ENCODE measurements at places on chromosomes 4 and X. TPM values are rescaled to one million over a fixed set of nuclear protein-coding genes. Genes with fewer than 3 reads are reported as not detected.

DNA sequence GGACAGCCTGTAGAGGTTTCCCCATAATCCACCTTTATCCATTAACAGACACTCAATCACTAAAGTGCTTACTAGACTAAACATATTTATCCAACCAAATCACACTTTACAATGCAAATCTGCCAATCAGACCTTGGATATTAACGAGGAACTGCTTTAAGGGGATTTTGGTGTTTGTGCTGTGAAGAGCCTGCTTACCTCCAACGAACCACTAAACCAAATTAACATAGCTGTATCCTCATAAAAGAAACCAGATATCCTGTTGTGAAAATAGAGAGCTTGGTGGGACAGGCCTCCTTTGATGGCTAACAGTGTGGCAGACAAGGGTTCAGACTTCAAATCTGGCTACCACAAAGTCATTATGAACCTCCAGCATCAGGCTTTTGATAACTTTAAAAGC, 252.6 kb upstream of the HAND2 start:
- no peaks in the 10 kb centered on the region for H3K27me3 ChIP-seq
- H3K4me1 ChIP-seq = no peaks in the 10 kb centered on the region
- no peak overlapping the region for H3K27ac ChIP-seq
- H3K36me3 ChIP-seq = no peaks in the 10 kb centered on the region

DNA sequence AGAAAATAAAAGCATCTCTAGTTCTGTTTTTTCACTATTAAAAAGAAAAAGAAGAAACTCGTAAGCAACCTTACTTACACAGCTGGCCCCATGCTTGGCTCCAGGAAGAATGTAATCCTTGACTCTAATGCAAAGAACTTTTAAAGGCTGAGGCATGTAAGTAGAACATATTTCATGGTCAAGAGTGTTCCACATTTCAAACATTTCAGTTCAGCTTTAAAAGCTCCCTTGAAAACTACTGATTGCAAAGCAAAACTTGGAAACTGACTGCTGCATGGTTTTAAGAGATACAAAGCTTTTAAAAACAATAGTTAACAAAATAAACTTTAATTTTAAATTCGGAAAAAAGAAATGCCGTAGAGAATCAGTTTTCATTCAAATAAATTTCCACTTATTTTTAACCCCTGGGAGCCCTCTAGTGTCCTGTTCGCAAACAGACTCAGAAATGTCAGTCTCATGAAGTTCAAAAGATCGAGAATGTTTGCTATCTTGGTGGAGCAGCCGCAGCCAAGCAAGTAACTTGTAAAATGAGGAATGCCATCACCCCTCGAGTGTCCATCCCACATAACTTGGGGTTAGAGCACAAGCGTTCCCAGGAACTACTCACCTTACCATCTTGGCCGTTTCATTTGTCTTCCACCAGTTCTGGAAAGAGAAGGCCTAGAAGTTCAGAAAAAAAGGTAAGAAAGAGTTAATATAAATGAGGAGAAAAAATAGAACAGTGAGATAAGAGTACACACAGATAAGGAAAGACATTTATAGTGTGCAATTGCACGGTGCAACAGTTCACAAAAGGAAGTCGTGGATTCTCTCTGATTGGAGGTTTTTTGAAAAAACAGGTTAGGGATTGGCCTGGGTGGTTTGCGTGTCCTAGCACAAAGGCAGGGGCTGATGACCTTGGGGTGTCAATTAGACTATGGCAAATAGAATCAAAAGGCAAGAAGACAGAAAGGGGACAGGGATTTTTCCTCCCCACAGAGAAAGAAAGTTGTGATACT, at the start of gene GASK1B:
Gene GASK1B (minus strand): TSS at position 765 of the 998 bp plus-strand sequence. CDS start 1,650 bp downstream, outside the sequence.
- H3K4me3 ChIP-seq = no peak within 1 kb of the TSS
- peak; percentile 30 for DNase-seq
- peaks cover 6% of the 10 kb centered on the region for H3K4me1 ChIP-seq
- no peaks in the 10 kb centered on the region for H3K36me3 ChIP-seq

The EGF gene
- not detected for total RNA-seq

The PPEF1 gene
- total RNA-seq = 0.26 TPM

DNA sequence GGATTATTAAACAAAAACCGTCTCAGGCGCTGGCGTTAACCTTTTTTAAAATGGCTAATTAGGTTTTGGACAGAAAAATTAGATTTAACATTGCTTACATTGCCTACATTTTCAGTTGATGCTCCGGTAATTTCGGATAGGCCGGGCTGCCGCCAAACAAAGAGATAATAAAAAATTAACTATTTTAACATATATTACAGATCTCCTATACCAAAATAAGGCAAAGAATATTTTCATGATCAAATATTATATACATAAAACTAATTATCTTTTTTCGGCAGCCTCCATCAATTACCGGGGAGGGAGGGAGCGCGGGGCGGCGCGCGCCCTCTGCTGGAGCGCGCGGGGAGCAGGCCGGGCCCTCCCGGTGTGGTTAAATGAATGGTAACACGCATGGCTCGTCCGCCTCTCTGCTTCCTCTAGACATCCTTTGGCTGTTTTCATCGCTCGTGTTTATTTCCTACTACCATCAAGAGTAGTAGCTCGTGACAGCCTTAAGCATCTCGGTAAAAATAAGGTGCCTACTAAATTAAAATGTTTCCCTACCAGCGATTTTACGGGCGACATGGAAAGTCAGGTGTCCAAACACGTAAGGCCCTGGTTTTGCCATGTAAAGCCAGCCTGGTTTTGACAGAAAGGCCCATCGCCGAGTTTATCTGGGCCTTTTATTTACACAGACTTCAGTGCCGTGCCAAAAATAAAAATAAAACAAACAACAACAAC, 52.4 kb upstream of the TMEM33 start:
- peak; percentile 75 for DNase-seq
- H3K36me3 ChIP-seq = no peaks in the 10 kb centered on the region

DNA sequence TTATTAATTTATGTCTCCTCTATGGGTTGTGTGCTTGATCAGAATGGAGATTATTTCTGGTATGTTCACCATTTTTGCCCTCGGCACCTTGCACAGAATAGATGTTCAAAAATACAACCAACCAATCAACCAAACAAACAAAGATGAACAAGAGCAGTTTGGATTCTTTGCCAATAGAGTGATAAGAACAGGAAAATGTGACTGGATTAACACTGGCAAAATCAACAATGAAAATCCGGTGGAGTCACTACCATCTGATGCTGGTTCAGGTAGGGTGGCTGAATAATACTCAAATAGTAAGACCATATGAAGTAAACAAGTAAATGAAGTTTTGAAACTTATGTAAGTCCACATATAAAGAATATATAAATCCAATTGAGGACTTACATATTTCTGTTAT, 685.0 kb upstream of the EPHA5 start:
- no peak for DNase-seq
- H3K36me3 ChIP-seq = no peaks in the 10 kb centered on the region
- H3K4me3 ChIP-seq = no peak overlapping the region
- H3K4me1 ChIP-seq = no peaks in the 10 kb centered on the region
- H3K27me3 ChIP-seq = no peaks in the 10 kb centered on the region

DNA sequence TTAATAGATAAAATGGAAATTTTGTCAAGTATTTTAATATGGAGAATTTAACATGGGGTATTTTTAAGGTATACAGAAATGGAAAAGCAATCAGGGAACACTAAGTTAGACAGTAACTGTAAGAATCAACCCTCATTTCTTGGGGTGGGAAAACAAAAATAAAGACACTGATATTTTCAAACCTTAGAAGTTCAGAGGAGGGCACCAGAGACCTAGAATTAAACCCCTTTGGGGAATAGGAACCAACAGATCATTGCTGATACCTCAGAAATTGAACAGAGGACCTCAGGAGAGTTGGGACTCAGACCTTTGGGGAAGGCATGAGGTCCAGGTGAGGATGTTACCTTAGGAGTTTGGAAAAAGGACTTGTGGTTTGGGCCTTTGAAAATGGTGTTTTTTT, 435.6 kb downstream of the TMA16 start:
- no peaks in the 10 kb centered on the region for H3K27me3 ChIP-seq
- H3K4me3 ChIP-seq = no peak overlapping the region
- H3K4me1 ChIP-seq = no peaks in the 10 kb centered on the region
- no peak for DNase-seq
- no peak overlapping the region for H3K27ac ChIP-seq

DNA sequence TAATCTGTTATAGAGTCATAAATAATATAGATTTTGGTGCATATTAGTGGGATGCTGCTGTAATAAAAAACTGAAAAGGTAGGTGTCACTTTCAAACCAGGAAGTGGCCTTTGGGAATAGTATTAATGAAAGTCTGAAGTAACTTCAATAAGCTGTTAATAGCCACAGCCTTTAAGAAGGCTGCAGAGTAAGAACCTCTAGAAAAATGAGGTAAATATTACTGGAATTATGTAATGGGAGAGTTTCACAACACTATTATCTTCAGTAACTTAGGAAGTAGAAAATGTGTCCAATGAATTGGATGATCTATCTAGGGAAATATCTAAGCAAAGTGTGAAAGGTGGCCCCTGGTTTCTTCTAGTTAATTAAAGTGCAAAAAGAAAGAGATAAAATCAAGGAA, 104.7 kb downstream of the NCAPG start:
- H3K4me1 ChIP-seq = no peaks in the 10 kb centered on the region
- no peaks in the 10 kb centered on the region for H3K27me3 ChIP-seq
- no peak for DNase-seq
- peaks cover 8% of the 10 kb centered on the region for H3K36me3 ChIP-seq
- H3K4me3 ChIP-seq = no peak overlapping the region

GRCh38 chrX:119507206-119507605, 39.0 kb downstream of the SLC25A5 start:
- no peak overlapping the region for H3K4me3 ChIP-seq
- no peaks in the 10 kb centered on the region for H3K27me3 ChIP-seq
- DNase-seq = no peak
- no peak overlapping the region for H3K27ac ChIP-seq
- H3K4me1 ChIP-seq = peaks cover 9% of the 10 kb centered on the region

DNA sequence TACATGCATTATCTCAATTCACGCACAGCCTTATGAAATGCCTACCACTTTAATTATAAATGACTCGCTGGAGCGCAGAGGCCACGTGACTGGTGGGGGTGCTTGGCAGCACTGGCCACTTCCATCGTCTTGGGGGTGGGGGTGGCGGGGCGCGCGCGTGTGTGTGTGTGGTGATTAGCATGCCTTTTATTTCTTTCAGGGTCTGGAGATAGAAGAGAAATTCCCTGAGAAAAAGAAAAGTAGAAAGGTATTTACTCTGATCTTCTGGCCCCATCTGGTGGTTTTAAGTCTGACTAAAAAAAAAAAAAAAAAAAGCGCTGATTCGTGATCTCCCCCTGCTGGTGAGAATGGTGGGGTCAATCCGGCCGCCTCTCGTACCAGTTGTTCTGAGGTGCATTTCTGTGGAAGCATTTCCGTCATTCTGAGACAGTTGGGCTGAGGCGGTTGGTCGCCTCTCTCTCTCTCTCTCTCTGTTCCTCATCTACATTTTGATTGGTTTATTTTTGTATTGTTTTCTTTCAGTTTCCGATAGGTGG, at the start of gene CCNB3:
Gene CCNB3 (plus strand): TSS at position 402 of the 536 bp plus-strand sequence. CDS start 80,399 bp downstream, outside the sequence.
- peak within 1 kb of the TSS; percentile 90 for H3K27ac ChIP-seq
- peak; percentile 81 for DNase-seq
- no peaks in the 10 kb centered on the region for H3K27me3 ChIP-seq

DNA sequence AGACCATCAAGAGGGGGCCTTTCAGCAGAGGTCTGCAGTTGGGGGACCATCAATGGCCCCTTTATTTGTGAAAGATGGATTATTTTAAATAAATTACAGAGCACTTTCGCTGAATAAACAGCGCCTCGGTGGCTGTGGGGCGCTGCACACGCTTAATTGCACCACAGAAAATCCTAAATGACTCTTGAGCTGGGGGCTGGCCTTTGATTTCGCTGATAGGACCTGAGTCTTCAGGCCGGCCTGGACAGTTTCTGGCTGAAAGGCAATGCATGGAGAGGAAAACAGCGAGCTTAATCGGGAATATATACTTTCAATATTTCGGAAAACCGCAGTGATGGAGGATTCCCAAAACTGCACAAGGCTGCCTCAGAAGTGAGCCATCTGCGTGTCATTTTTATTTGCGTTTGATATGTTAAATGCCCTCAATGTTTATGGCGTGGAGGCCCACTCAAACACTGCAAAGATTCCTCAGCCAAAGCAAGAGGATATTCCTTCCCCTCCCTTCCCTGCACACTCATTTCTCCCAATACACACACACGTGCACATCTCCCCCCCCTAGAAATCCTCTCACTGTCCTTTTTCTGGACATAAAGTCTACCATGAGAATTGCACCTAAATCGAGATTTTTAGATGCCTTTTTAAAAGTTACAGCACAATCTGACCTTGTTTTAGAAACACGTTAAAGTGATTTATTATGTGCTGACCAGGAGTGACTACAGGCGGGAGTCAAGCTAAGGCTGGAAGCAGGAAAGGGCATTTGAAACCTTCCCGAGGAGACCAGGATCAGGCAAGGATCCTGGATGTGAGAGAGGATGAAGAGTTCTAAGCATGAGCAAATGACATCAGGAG, 340.7 kb downstream of the RAB28 start:
- H3K4me1 ChIP-seq = no peaks in the 10 kb centered on the region
- H3K27me3 ChIP-seq = no peaks in the 10 kb centered on the region

GRCh38 chr4:14130551-14130950, 503.0 kb upstream of the BOD1L1 start:
- H3K4me3 ChIP-seq = no peak overlapping the region
- H3K27me3 ChIP-seq = no peaks in the 10 kb centered on the region
- no peaks in the 10 kb centered on the region for H3K4me1 ChIP-seq

The BMX gene
- total RNA-seq = not detected

The SPANXC gene
- not detected for total RNA-seq

GRCh38 chr4:40546506-40546905, 83.2 kb downstream of the RBM47 start:
- no peaks in the 10 kb centered on the region for H3K27me3 ChIP-seq
- DNase-seq = no peak
- H3K4me1 ChIP-seq = peaks cover 13% of the 10 kb centered on the region
- H3K27ac ChIP-seq = no peak overlapping the region
- H3K36me3 ChIP-seq = no peaks in the 10 kb centered on the region
- no peak overlapping the region for H3K4me3 ChIP-seq

GRCh38 chr4:15717657-15718416, 15.0 kb downstream of the BST1 start:
- no peaks in the 10 kb centered on the region for H3K27me3 ChIP-seq
- H3K36me3 ChIP-seq = no peaks in the 10 kb centered on the region
- no peak overlapping the region for H3K4me3 ChIP-seq

GRCh38 chrX:105313596-105313995, 93.1 kb upstream of the TEX13A start:
- H3K4me1 ChIP-seq = no peaks in the 10 kb centered on the region
- no peak overlapping the region for H3K27ac ChIP-seq
- H3K36me3 ChIP-seq = no peaks in the 10 kb centered on the region
- H3K4me3 ChIP-seq = no peak overlapping the region

GRCh38 chrX:132956421-132957210, 1.8 kb downstream of the HS6ST2 start:
- no peak overlapping the region for H3K27ac ChIP-seq
- DNase-seq = no peak
- no peaks in the 10 kb centered on the region for H3K36me3 ChIP-seq
- peaks cover 32% of the 10 kb centered on the region for H3K27me3 ChIP-seq
- H3K4me3 ChIP-seq = peak overlapping the region; percentile 62

DNA sequence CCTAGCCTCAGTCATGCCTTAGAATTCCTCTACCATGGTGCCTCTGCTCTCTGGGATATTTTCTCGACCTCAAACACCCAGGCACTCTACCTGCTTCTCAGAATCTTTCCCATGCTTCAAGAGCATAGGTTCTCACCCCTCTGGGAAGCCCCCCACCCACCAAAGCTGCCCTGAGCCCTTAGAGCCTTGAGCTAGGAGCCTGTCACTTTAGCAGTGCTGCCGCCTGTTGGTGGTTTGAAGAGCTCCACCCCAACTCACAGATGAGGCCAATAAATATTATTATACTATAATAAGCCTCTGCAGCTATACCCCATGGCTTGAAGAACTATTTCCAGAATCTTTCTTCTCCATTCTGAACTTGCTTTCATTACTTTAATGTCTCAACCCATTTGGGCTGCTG, 109.7 kb downstream of the RTL5 start:
- peaks cover 2% of the 10 kb centered on the region for H3K27me3 ChIP-seq
- no peak overlapping the region for H3K27ac ChIP-seq
- peaks cover 37% of the 10 kb centered on the region for H3K4me1 ChIP-seq
- no peak overlapping the region for H3K4me3 ChIP-seq
- H3K36me3 ChIP-seq = no peaks in the 10 kb centered on the region

The BEX1 gene
- 0.39 TPM for total RNA-seq

Data from activated CD4-positive, alpha-beta T cell treated with anti-CD3 and anti-CD28 coated beads for 36 hours (primary cell).